ENCODE measurements at places on chromosomes 1 and 21.

- peak; percentile 7 for DNase-seq
Measured at GRCh38 chr1:237219751-237220642, 178.0 kb downstream of the RYR2 start.

GRCh38 chr1:222283147-222283768 lies 264.6 kb downstream of the HHIPL2 start:
- DNase-seq = peak; percentile 15

- peak; percentile 58 for DNase-seq
Measured at GRCh38 chr1:193629875-193630274, 443.5 kb upstream of the B3GALT2 start.

- DNase-seq = no peak
Measured at GRCh38 chr1:71618766-71619530, 538.1 kb upstream of the ZRANB2 start.

DNA sequence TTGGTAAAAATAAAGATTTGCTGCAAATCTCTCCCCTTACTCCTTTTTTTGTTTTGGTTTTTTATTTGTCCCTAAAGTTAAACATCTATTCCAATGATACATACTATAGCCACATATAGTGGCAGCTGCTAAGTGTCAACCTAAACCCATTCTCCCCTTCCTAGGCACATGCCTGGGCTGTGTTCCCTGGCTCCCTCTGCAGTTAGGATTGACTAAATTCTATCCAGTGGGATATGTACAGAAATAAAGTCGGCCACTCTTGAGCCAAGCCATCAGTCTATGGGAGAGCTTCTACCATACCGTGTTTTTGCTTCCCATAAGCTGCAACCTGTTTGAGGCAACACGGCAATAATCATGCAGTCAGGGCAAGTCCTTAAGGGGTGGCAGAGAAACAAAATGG lies 23.6 kb downstream of the MCOLN3 start:
- no peak for DNase-seq

- peak; percentile 25 for DNase-seq
Measured at GRCh38 chr1:113515498-113515897, 125.2 kb downstream of the MAGI3 start.
